GM20000 (cell line): ENCODE measurements at places on chromosomes 16 and 17.
A peak's percentile ranks its signal among the peaks of the same experiment; 100 is the strongest.

DNA sequence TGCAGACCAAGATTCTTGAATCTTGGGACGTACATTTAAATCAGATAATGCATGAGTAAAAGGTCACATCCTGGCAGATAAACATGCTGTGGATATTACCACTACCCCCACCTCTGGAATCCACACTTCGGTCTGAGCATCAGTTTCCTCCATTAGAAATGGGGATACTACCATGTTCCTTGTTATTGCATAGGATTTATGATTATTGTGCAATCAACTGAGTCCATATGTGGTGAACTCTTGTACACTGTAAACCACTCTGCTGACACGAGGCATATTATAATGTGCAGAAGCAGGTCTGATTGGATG is 108.7 kb downstream of the VAT1L start:
- DNase-seq = no peak

- no peak for DNase-seq
Measured at GRCh38 chr16:20411055-20411454, 1.7 kb downstream of the ACSM5 start.

DNA sequence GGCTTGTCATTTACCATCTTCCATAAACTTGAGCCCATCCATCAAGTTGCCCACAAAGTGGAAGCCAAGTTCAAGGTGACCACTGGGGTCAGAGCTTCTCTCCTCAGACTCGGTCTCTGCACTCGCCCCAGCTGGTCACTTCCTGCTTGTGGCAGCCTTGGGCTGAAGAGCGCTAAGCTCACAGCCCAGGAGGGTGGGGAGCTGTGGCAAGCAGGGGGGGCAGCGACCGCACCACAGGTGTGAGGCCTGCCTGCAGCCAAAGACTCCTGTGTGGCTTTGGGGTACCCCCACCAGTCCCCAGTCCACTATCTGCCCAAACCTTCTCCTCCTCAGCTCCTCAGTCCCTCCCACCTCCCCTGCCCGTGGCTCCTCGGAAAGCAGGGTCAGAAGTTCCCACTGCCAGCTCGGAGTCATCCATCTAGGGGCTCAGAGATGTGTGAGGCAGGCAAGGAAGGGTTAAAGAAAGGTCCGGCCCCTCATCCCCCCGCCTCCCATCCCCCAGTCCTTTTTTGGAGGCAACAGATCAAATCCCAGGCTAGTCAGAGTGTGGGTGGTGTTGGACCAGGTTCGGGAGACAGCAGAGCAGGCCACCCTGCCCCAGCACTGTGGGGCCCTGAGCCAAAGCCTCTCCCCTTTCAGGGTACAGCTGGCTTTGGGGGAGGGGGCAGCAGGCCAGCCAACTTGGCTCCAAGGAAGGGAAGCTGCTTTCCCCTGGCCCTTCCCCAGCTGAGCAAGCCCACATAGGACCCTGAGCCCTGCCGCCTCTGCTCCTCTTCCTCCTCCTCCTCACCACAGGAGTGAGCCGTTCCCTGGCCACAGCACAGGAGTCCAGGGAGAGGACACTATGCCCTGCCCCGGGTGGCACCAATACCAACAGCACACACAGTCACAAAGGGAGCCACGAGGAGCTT is 3.2 kb downstream of the CSF3 start:
- DNase-seq = no peak

DNA sequence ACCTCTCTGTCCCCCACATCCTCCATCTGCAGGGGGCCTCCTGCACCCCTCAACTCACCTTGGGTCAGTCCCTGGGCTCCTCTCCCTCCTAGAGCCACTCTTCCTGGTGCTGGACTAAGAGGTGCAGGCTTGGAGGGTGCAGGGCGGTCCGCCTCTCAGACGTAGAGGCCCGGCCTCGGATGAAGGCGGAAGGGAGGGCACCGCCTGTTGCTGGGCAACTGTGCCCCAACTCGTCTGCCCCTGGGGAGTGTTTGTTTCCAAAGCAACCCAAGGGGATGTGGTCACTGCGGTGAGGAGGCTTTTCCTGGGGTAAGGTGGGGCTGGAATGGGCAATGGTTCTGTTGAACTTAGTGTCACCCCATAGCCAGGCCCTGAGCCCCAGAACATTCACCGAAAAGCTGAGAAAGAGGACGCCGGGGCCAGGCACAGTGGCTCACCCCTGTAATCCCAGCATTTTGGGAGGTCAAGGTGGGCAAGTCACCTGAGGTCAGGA is at the start of gene C16orf54:
Gene C16orf54 (minus strand): TSS at position 138 of the 493 bp plus-strand sequence. CDS start 1,039 bp downstream, outside the sequence.
- peak; percentile 80 for DNase-seq
